ENCODE measurements at places on chromosomes 3 and 15.

DNA sequence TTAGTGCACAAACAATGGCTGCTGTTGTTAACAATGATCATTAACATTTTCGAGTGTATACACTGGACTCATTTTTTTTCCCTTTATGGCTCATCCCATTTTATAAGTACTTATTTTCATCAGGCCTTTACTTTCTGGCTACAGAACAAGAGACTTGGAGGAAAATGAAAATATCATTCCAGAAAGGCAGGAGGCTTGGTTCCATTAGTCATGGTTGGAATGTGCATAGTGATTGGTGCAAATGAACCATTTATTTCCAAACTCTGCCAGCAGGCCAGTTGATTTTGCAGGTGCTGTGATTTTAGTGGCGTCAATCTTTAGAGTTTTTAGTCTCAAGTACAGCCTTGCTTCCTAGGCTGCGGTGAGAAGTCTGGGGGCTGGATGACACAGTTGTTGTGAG is 151.8 kb downstream of the ITPR1 start:
- DNase-seq, result no peak

DNA sequence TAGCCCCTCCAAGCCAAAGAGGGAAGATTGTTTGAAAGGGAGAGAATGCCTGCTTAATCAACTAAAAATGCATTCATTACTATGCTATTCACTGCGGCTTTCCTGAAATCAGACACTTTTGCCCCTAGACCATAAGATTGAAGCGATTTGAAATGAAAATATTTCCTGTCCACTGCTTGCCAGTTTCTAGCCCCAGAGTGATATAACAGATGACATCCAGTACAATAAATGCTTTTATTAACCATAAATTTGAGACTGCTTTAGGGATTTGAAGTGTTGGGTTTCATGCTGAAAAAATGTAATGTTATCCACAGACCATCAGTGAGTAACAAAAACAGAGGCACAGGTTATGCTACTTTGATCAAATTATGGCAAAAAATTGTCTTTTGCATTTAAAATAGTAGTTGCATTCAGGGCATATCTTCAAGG is 14.1 kb downstream of the IL17RD start:
- no peak for DNase-seq

GRCh38 chr15:40282869-40283614 is at the start of gene ANKRD63:
Gene ANKRD63, minus strand, starts transcription at chr15:40283064. Its CDS starts 478 bp downstream, at chr15:40282586.
- DNase-seq, result no peak

DNA sequence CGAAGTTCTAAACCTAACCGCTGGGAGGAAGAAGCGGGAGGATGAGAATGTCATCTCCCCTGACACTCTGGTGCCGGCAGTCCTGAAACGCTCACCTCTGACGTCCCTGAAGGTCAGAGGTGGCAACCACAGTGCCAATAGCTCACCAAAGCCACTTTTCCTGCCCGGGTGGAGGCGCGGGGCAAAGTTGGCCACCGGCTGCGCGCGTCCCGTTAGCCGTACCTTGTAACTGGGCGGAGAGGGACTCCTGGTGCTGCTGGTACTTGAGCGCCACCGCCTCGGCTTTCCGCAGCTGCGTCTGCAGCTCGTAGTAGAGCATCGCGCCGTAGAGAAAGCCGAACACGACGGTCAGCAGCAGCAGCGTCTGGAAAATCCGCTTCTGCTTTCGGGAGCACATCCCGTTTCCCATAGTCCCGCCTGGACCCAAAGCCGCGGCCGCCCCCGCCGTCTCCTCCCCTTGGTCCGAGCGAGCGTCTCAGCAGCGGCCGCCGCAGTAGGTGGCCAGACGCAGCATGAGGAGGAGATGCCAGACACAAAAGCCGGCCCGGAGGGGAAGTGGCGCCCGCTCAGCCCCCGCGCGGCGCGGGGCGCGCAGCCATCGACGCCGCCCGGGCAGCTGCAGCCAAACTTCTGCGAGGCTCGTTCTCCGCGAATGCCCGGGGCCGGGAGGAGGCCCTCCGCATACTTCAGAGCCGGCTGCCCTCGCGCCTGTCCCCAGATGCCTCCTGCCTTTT is 680 bp downstream of the GOLIM4 start:
- peak; percentile 64 for DNase-seq

GRCh38 chr3:107781253-107781652 is 258.5 kb downstream of the BBX start:
- no peak for DNase-seq

DNA sequence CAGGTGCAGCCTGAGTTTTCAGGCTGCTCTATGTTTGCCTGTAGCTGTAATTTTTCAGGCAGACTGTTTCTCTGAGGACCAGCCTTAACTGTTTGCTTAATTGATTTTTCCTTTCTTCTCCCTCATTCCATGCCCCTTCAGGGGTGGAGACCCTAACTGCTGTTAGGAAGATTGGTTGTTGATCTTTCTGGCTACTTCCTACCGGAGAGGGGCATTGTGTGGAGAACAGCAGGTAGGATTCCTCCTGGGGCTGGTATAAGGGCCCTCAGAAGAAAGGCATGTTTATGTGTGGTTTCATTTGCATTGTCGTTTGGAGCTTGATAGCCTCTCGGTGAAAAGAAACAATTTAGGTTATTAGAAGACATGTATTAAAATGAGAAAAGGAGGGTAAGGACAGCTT is 56.9 kb upstream of the GOLGA6L2 start:
- DNase-seq, result no peak

- DNase-seq, result peak; percentile 0
Measured at GRCh38 chr15:29124581-29125381, 144.8 kb downstream of the NSMCE3 start.

Data from left ventricle myocardium inferior (tissue), 1 donor.